ENCODE measurements at places on chromosomes 3 and 15. TPM values are rescaled to one million over a fixed set of nuclear protein-coding genes. Genes with fewer than 3 reads are reported as not detected.

DNA sequence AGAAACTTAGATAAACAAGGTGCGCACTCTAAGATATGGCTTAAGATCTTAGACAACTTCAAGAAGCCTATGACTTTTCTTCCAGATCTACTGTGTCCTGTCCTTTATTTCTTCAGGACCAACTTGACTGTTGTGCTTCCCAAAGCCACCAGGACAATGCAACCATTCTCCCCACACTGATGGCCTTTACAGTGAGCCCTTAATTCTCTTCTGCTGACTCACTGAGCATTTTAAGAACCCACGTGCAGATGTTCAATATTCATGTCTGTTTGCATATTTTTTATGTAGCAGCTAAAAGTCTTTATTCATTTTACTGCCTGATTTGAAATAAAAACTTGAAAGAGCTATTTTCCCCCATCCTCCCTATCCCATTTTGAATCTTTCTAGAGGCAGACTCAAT lies 103.3 kb upstream of the SLC2A2 start:
- peak; percentile 54 for DNase-seq
- H3K27me3 ChIP-seq = no peaks in the 10 kb centered on the region
- peaks cover 18% of the 10 kb centered on the region for H3K4me1 ChIP-seq
- no peak overlapping the region for H3K4me3 ChIP-seq

DNA sequence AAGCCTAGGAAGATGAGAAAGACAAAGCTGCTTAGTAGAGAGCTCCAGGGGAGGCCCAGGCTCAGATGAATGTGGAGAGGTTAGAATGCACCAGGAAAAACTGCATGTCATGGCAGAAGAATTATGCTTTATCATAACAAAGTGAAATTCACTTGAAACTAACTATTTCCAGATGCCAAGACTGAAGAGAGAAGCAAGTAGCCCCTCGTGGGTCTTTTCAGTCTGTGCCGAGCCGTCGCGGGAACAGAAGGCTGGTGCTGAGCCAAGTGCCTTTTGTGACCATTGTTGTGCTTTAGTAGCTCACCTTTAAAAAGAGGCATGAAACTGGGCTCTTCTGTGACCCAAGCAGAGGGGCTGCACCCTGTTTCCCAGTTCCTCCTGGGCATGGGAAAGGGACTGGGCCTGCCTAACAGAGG lies 73.2 kb downstream of the CHDH start:
- DNase-seq = no peak
- H3K27ac ChIP-seq = peak overlapping the region; percentile 5
- H3K4me3 ChIP-seq = no peak overlapping the region

- H3K4me1 ChIP-seq = peaks cover 8% of the 10 kb centered on the region
- no peak overlapping the region for H3K27ac ChIP-seq
- H3K36me3 ChIP-seq = peaks cover 3% of the 10 kb centered on the region
- no peaks in the 10 kb centered on the region for H3K27me3 ChIP-seq
Measured at GRCh38 chr15:75034615-75035014, 11.2 kb downstream of the PPCDC start.

GRCh38 chr15:45863881-45864580 lies 229.2 kb downstream of the SQOR start:
- H3K27ac ChIP-seq = no peak overlapping the region
- no peak overlapping the region for H3K4me3 ChIP-seq
- DNase-seq = no peak

DNA sequence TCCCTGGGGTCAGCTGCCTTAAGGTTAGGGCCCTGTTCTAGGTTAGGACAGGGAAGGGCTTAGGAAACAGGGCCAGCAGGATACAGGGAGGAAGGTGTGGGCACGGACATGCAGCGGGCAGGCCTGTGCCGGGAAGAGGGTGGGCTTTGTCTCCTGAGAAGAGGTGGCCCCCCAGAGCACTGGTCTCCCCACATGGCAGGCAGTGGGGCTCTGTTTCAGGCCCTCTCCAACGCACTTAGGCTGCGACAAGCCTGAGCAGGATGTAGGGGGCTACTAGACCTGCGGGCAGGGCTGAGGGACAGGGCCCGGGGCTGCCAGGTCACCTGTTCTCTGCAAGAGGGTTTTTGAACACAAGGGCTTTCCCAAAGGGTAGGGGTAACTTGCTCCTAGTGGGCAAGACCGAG lies 33.5 kb downstream of the KLF13 start:
- H3K36me3 ChIP-seq = no peaks in the 10 kb centered on the region
- no peaks in the 10 kb centered on the region for H3K27me3 ChIP-seq
- no peak overlapping the region for H3K27ac ChIP-seq
- no peak for DNase-seq
- no peak overlapping the region for H3K4me3 ChIP-seq
- no peaks in the 10 kb centered on the region for H3K4me1 ChIP-seq

- no peak overlapping the region for H3K27ac ChIP-seq
- H3K27me3 ChIP-seq = no peaks in the 10 kb centered on the region
- DNase-seq = no peak
- peaks cover 6% of the 10 kb centered on the region for H3K4me1 ChIP-seq
- H3K4me3 ChIP-seq = no peak overlapping the region
Measured at GRCh38 chr15:80974914-80975313, 14.7 kb downstream of the MESD start.

Gene SLC22A14
- 0.17 TPM for total RNA-seq

Gene DAZL
- not detected for total RNA-seq

Gene ADPRH
- 3.1 TPM for total RNA-seq

Gene GABRR3
- not detected for total RNA-seq

Measured in fibroblast of lung (primary cell).